ENCODE measurements at places on chromosomes 6 and 20.

- DNase-seq: no peak
Measured at GRCh38 chr20:26276554-26277210, 580.0 kb upstream of the ZNF337 start.

- no peak for DNase-seq
Measured at GRCh38 chr6:169843110-169843509, 91.7 kb downstream of the ERMARD start.

- no peak for DNase-seq
Measured at GRCh38 chr6:142316791-142317368, 15.1 kb downstream of the ADGRG6 start.

DNA sequence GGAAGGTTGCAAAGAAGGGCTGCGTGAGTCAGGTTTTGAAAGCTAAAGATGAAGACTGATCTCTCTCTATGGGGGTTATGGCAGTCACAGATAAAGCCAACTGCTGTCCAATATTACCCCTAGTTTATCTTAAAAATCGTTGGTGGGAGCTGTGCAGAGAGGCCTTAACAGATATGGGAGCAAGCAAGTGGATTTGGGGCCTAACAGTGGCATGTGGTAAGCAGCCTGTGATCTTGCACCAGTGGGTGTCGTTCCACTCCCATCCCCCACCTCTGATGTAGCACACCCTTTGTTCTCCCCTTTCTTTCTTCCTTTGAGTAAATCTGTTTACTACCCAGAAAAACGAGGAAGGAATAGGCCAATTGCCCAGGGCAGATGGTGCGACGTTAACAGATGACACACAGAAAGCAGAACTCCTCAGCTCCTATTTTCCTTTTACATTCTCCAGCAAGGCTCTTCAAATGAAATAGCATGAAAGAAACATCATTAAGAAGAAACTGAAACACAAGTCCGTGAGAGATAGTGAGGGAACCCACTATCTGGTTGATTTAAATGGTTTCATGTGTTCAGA lies 274.1 kb upstream of the CITED2 start:
- no peak for DNase-seq

- no peak for DNase-seq
Measured at GRCh38 chr6:87054143-87054833, 40.6 kb downstream of the CGA start.

DNA sequence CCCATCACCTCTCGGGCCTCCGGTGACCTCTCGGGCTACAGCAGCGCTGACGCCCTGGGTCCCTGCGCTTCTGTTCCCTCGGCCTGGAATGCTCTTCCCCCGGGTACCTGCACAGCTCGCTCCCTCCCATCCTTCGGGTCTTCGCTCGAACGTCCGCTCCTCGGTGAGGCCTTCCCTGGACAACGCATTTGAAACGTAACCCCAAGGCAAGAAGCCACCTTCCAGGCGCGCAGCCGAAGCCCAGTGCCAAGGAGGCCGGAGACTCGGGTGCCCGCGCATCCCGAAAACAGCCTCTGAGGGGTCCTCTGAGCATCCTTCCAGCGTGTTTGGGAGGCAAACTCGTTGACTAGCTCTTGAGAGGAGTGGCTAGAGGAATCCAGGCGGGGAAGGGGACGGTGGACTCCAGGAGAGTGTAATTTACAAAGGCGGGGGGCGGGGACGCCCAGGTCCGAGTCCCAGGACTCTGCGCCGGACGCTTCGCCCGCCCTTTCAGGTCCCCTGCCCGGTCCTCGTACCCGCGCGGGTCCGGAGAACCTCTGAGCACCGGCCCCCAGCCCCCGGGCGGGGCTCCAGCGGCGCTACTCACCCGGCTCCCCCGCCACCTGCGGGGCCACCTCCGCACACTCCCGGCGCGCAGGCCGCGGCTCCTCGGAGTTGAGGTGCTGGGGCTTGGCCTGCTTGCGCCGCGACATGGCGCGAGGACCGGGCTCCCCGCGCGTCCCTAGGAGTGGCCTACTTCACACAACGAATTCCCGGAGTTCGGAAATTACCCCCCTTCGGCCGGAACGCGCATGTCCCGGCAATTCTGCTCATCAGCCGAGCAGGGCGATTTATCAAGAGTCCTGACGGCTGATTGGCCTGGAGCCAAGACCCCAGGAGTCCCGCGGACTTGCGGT lies 86.8 kb downstream of the ZFP64 start:
- no peak for DNase-seq

- no peak for DNase-seq
Measured at GRCh38 chr6:116349216-116349615, 21.5 kb upstream of the DSE start.
